ENCODE measurements at places on chromosomes 2 and 18.

DNA sequence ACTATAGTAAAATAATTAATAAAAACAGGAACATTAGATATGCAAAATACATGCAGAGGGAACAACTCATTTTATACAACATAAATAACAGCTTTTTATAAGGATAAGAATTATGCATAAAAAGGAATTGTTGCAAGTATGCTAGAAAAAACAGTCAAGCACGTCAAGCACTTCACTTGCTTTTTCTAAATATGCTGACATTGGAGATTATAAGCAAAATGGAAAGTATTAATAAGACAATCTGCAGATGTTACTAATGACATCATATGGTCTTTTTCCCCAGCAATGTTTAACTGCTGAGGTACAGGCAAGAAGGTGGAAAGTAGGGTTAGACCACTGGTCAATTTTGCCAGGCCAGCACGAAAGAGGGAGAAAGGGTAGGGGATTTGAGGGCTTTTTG is 111.7 kb downstream of the HIBCH start:
- DNase-seq: no peak

DNA sequence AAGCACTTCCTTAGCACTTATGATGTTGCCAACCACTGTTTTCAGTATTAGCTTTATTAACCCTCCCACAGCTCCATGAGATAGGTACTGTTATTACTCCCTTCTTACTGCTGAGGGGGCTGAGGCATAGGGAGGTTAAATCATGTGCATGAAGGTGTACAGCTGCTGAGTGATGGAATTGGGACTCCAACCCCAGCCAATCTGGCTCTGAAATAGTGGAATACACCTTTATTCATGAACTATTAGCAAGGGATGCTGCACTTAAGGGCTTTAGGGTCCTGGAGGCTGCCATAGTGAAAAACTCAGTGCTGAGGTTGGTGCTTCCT is 19.2 kb downstream of the SMARCAL1 start:
- no peak for DNase-seq

DNA sequence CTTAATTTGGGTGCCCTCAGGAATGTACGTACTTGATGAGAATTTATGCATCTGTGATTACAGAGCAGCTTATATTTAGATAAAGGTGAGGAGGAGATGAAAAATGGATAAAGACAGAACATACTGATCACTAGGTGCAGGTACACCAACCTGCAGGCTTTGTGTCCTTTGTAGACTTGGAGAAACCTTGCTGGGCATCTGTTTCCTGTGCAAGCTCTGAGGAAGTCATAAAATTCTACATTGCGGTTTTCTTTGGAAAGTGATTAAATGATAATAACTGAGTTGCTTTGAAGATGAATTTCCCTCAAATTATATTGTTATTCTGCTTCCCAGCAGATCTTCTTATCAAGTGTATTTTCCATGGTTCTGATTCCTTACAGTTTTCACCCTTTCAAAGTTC is 7.7 kb downstream of the RAB27B start:
- DNase-seq: no peak

DNA sequence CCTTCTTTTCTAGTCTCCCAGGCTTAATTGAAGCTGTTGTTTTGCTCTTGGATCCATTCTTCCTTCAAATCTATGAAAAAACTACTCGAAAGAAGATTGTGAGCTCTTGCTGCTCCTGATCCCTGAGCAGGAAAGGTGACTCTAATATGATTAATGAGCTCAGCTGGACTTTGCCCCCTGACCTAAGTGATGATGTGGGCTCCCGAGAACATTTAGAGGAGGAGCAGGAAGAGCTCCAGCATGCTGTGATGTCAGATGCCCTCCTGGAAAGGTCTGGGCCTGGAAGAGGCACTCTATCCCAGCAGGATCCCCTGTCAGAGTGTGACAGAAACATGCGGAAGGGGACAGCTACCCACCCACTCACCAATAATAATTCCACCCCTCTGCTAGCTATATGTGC is 117.9 kb upstream of the PELI1 start:
- DNase-seq: no peak

DNA sequence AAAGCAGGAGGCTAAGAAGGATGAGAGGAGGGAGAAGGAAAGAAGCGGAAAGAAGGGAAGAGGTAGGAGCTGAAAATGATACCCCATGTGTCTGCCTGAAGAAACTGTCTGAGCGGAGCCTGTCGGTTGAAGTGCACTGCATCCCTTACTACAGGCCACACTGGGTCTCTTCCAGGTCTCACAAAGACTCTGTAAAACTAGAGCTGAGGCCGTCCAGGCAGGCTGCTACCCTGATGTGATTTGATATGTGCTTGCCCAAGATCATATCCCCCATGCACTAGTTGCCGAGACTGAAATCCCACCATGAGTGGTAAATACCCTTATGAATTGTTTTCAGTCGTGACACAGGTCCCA is 134.4 kb downstream of the MAIP1 start:
- no peak for DNase-seq

- no peak for DNase-seq
These were observed 203.8 kb downstream of the PTPRM start for GRCh38 chr18:7770908-7771307.

DNA sequence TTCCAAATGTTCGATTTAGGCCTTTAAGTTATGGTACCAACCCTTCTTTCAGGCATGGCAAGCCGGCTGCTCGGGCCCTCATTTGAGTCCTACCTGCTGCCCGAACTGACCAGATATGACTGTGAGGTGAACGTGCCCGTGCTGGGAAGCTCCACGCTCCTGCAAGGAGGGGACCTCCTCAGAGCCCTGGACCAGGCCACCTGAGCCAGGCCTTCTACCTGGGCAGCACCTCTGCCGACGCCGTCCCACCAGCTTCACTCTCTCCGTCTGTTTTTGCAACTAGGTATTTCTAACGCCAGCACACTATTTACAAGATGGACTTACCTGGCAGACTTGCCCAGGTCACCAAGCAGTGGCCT is 87.2 kb downstream of the EPAS1 start:
- DNase-seq: no peak

DNA sequence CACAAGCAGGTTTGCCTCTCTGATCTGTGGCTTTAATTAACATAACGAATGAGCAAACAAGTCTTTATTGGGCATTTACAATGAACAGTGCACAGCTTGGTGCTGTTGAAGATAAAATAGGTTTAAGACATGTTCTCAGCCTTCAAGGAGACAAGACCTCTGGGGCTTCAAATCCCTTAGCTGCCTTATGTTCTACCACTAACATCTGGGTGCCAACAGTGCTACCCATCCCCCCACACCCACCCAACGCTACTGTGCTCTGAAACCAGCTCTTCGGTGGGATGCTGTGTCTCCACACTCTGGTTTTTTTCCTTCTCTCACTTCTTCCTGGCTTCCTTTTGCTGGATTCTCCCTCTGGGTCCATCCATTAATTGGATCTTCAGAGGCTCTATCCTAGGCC is 14.1 kb upstream of the B3GNT2 start:
- no peak for DNase-seq

DNA sequence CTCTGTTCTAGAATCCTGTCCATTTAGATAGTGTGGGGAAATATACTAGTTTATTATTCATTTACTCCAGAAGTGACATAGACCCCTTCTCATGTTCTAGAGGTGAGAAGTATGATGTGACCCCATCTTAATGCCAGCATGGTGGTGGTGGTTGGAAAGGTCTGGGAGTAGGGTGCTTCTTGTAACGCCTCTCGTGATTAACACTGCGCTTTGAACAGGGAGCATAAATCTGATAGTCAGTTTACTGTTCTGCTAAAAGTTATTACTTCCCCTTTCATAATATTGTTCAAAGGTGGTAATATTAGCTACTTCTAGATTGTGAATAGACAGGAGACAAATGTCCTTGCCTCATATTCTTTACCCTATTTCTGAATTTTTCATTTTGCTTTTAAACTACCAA is 35.6 kb downstream of the EHBP1 start:
- DNase-seq: no peak

DNA sequence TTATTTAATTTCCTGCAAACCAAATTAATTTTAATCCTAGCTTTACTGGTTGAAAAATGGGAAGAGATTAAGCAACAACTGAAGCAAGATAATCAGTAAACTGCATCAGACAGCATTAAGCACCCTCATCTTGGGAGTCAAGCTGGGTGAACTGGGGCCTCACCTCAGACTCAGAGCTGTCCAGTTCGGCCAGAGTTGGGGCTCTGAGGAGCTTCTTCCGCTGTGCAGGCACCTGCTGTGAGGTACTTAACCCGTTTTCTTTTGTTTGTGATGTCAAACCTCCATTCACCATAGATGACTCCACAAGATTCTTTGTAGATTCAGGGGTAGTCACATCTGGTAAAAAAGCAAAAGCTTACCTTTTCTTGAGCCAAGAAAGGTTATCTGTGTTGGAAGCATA is 71.8 kb downstream of the PRELID3A start:
- no peak for DNase-seq

DNA sequence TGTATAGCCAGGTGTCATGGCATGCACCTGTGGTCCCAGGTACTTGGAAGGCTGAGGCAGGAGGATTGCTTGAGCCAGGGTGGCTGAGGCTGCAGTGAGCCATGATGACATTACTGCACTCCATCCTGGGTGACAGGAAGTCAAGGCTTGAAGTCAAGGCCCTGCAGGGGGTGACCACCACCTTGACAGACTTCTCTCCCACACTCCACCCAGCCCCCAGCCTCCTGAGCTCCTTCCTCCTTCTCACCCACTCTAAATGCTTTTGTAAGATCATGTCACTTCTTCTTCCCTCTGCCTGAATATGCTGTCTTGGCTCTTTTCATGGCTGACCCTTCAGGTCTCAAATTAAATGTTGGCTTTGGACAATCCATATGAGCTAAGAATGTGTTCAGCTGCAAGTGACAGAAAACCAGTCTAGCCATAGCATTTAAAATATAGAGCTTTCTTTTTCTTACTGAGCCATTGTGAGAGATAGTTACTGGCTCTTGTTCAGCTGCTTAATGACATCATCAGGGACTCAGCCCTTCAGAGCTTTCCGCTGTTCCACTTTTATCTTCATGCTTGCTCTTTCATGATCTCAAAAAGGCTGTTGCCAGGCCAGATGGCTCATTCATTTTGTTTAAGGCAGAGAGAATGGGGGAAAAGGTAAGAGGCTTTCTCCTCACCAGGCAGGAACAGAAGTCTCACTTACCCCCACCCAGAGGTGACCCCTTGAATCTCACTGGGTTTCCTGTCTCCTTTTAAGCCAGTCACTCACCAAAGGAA is 36.7 kb upstream of the TTC39C start:
- DNase-seq: no peak

DNA sequence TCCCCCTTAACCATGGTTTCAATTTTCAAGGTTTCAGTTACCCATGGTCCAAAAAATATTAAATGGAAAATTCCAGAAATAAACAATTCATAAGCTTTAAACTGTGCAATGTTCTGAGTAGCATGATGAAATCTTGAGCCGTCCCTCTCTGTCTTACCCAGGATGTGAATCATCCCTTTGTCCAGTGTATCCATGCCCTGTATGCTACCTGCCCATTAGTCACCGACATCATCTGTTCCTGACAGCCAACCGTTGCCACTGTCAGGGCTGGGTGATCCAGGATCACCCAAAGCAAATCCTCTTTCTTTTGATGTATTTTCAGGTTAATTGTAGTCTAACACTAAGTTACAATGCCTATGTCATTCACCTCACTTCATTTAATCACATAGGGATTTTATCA is 15.7 kb upstream of the OLA1 start:
- no peak for DNase-seq
